ENCODE measurements at places on chromosomes 12 and 14.

- no peak for DNase-seq
Observed at GRCh38 chr12:49674318-49674981, 32.8 kb downstream of the FMNL3 start.

- DNase-seq: no peak
Observed at GRCh38 chr12:18363321-18363720, 102.0 kb downstream of the PIK3C2G start.

- DNase-seq: no peak
Observed at GRCh38 chr14:100135784-100136183, 23.7 kb downstream of the DEGS2 start.

DNA sequence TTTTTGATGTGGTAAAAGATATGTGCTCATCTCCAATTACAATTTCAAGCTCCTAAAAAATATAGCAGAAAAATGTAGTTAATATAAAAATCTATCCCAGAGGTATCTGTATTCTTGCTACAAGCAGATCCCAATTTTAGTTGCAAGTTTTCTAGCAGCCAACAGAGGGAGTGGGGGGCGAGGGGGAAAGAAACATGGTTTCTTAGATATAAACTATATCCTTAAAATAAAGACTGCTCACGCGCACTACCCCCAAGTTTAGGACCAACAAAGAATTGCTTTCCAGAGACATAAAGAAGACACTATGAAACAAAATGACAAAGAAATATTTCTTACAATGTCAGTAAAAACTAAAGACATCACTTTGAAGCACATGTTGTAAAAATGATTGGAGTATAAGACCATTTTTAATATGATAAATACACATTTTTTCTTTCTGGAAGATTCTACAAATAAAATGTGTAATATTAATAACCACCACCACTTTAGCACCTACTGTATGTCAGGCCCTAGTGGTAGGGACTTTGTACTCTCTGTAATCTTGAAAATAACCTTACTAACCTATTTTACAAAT is 5.4 kb downstream of the MAGOHB start:
- no peak for DNase-seq

GRCh38 chr14:36805131-36805559 is 143.5 kb downstream of the PAX9 start:
- DNase-seq: no peak

DNA sequence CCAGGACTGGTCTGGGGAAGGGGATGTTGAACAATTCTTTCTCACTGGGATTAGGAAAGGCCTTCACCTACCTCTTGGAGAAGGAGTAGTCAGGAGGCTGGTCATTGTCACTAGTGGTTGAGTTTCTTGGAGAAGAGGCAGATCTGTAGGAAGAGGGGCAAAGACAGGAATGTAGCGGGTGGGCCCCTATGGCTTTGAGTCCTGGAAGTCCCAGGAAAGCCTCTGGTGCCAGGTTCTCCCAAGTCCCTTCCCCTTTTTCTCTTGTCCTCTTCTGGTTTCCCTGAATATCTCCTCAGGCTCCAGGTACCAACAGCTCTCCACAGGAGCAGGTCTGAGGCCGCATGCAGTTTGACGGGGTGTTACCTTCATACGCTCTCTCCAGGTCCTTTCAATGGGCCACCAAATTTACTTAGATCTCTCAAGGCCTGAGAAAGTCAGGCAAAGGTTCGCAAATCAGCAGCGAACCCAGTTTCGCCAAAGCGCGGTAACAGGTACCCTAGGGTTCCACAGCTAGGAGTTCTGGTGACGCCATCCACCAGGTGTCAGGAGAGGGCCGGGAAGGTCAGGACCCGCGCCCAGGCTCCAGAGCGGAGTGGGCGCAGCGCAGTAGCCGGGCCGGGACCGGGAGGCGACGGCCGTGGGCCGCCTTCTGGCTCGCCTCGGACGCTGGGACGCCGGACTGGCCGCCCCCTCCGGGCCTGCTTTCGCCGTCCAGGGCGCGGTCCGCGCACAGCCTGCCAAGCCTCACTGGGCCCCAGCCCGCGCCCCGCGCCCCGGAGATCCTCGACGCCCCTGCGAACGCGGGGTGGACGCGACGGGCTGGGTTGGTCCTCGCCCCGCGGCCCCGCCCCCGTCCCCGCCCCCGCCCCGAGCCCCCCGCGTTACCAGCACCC is 795 bp downstream of the SMAGP start:
- peak; percentile 54 for DNase-seq

- DNase-seq: no peak
Observed at GRCh38 chr14:69183735-69184134, 7.6 kb upstream of the EXD2 start.

- DNase-seq: no peak
Observed at GRCh38 chr12:123828854-123829547, 66.9 kb downstream of the DNAH10 start.

DNA sequence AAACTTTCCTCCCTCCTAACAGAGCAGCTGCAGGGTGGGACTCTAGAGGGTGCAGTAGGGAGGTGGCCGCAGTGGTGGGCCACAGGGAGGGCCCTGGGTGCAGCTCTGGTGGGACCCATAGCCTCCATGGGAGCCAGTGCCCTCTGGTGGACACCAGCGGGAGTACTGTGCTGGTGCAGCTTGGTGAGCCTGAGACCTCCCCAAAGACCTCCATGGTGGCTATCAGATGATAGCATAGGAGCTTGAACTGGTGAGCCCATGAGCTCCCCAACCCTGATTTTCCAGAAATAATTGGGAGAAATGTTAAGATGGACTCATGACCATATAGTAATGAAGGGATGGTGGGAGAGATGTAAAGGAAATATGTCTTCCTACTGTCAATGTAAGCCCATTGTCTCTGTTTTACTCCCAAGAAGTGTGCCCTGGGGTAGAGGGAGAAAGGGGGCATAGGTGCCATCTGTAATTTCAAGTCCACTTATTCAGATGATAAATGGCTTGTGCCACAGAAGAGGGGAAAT is 98.7 kb downstream of the GAS2L3 start:
- no peak for DNase-seq

DNA sequence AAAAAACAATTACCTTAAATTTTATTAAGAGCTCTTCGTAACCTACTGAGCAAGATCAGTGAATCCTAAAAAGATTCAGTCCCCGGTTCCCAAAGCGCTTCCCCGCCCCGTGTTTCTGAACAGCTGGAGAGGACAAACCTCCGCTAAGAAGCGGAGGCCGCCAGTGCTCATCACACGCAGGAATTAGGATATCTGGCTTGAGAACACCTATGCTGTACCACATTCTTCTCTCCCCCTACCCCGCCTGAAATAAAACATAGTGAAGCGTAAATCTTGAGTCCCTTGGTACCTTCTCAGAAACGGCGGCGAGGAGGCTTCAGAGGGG is 774 bp upstream of the WDR20 start:
- DNase-seq: no peak

DNA sequence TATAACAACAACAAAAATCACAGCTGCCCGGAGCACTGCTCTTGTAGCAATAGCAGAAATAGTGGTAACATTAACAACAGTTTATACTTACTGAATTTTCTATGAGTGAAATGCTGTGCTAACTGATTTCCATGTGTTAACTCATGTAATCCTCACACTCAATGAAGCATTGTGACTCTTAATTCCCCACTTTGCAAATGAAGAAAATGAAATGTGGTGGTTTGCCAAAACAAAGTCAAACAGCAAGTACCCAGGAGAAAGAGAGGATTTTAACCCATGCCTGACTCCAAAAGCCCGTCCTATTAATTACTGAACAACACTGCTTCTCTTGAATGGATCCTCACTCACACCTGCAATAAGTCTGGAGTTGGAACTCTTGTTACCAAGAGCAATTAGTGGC is 123.5 kb downstream of the MED13L start:
- no peak for DNase-seq

DNA sequence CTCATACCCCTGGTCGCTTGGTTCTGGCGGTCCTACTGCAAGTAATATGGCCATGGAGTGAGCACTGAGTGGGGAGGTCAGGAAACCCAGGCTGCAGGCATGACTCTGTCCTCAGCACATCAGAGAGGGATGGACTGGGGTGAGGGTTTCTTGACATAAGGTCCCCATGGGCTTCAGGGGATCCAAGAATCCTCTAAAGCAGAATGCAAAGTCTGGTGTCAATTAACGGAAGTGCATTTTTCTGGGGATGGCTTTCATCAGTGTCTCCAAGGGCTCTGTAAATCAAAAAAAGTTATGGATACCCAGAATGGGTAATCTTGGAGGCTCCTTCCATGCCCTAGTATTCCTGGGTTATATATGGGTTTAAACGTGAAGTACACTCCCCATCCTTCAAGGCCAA is 3.7 kb downstream of the FIGNL2 start:
- no peak for DNase-seq

DNA sequence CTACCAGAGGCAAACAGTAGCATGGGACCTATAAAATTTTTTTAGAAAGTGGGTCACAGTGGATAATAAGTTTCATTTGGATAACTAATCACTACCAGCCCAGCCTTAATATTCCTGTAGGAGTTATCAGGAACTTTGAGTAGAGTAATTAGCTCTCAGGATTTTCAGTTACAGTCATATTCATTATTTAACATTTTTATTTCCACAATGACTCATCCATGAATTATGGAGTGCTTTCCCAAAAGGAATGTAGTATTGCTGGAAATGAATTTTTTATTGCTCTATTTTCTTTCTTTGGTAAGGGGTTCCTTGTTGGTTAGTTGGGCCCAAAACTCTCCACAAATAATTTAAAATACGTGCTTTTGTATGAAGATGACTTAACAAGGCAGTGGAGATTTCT is 53.7 kb downstream of the ERC1 start:
- no peak for DNase-seq

- DNase-seq: no peak
Observed at GRCh38 chr12:55001198-55001868, 16.8 kb upstream of the TESPA1 start.

- DNase-seq: no peak
Observed at GRCh38 chr14:61625165-61625564, 70.1 kb upstream of the HIF1A start.

DNA sequence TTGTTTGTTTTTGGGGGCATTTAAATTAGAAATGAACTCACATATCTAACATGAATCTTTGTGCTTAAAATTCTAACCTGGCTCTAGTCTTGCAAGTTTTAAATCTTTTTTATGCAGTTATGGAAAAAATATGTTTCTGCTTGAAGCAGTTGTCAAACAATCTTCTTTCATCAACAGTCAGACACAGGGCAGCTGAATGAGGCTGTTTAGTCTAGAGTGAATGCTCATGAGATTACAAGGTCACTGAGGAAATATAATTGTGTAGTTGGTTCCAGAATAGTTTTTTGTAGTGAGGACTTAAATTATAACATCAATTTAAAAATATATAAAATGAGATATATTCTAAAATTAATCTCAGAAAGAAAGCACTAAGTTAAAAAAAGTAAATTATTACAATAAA is 76.5 kb downstream of the TRMT5 start:
- peak; percentile 10 for DNase-seq

GRCh38 chr12:23259558-23259957 is 634.6 kb downstream of the ETNK1 start:
- no peak for DNase-seq

- DNase-seq: no peak
Observed at GRCh38 chr12:79223761-79224160, 359.2 kb downstream of the SYT1 start.

GRCh38 chr12:6323340-6323994 is 13.0 kb downstream of the PLEKHG6 start:
- DNase-seq: peak; percentile 83

GRCh38 chr14:101506211-101506925 is 54.9 kb upstream of the DIO3 start:
- no peak for DNase-seq

DNA sequence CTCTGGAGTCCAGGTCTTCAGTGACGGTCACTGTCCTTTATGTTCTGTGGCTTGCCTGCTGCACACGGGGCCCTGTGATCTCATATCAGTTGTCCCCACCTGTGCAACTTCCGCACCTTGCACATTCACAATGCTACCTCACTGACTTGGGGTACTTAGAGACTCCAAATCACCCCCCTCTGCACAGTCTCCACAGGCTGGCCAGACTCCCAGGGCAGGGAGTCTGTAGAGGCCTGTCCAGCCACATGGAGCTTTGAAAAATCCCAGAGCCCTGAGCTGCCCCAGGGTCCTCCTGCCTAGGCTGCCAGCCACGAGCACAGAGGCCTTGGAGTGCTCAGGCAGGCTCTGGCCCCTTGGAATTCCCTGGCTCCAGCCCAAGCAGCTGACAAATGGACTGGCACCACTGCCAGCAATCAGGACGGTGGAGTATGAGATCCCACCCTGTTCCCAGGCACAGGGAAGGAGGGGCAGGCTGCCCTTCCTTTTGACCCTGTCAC is 26.4 kb downstream of the CMKLR1 start:
- DNase-seq: peak; percentile 50

- DNase-seq: no peak
Observed at GRCh38 chr12:21642707-21643389, 14.8 kb downstream of the LDHB start.

- DNase-seq: peak; percentile 85
Observed at GRCh38 chr12:68611094-68611805, 551 bp downstream of the RAP1B start.

DNA sequence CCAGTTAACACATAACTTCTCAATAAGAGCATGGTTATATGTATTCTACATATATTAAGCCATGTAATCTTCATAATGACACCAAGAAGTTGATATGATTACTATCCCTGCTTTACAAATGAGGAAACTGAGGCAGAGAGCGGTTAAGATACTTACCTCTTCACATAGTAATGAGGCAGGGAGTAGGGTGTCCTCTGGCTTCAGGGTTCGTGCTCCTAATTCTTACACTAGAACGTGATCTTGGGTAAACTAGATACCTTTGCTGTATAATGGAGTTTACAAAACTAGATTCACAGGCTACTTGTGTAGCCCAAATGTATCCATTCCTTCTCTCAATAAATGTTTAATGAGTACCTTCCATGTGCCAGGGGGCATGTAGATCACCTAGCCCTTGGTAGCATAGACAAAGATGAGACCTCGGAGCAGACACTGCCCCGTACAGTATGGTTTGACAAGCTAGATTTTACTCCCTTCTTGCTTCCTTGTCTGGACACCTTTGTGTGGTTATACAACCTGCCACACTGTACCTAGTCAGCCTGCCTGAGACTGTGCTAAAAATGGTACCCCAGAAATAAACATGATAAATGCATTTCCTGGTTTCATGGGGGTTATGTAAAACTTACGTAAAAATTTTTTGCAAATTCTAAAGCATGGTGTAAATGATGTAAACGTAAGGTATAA is 991.8 kb downstream of the VRK1 start:
- DNase-seq: no peak

GRCh38 chr12:3352230-3352629 is 138.8 kb upstream of the PRMT8 start:
- no peak for DNase-seq

GRCh38 chr14:93319958-93320357 is 12.9 kb downstream of the BTBD7 start:
- no peak for DNase-seq

- DNase-seq: peak; percentile 67
Observed at GRCh38 chr14:54564071-54564867, 2.7 kb upstream of the SAMD4A start.

GRCh38 chr12:123270214-123271000 is 1.2 kb downstream of the CDK2AP1 start:
- peak; percentile 75 for DNase-seq

DNA sequence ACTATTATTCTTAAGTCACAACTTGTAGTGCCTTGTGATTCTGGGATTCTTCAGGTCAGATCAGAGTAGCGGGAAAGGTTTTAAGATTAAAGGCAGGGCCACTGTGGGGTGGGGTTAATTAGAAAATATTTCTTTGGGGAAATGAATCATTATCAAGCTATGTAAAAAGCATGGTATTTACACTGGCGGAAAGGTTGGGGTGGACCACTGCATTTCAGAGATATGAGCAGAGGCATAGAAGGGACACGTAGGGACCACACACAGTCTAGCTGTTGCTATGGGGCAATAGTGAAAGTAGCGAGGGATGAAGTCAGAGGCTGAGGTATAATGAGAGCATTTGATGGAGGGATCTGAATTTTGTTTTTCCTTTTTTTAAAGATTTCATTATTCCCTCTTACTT is 31.7 kb upstream of the KCNH3 start:
- peak; percentile 13 for DNase-seq

Measured in eye (tissue), 1 donor.